Neural crest cell (in vitro differentiated cells): ENCODE measurements at places on chromosomes 12 and 14. TPM values are rescaled to one million over a fixed set of nuclear protein-coding genes. Genes with fewer than 3 reads are reported as not detected.

RASSF9 gene
- total RNA-seq, result not detected in 2 replicates

KRT75 gene
- total RNA-seq, result not detected in 2 replicates

TAS2R42 gene
- not detected in 2 replicates for total RNA-seq

INSM2 gene
- total RNA-seq, result 0.09 TPM in 1 of 2 replicates, not detected in the other

CMA1 gene
- total RNA-seq, result not detected in 2 replicates

CHGA gene
- total RNA-seq, result 3.0 and 4.3 TPM in 2 replicates

ABCC9 gene
- 2.8 and 3.0 TPM in 2 replicates for total RNA-seq

STYK1 gene
- not detected in 2 replicates for total RNA-seq

KRT79 gene
- total RNA-seq, result not detected in 2 replicates
